ENCODE measurements at places on chromosomes 7 and 10.

GRCh38 chr10:119189811-119190282 is 11.2 kb upstream of the PRDX3 start:
- DNase-seq, result no peak

DNA sequence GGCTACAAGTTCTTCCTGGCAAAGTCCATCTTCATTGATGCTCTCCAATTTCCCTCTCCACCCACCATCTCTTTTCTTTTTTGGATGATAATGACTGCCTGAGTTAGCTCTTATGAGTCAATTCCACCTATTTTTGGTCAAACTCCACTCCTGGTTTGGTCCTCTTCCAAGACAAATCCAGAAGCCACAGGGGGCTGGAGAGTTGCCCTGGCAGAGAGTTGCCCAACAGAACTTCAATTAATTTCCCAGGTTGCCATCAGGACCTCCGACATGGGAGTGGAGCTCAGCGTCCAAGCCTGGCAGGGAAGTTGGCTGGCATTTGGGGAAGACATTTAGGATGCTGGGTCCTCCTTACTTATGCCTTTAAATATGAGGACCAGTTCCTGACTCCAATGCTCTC is 29.2 kb upstream of the KCNMA1 start:
- no peak for DNase-seq

DNA sequence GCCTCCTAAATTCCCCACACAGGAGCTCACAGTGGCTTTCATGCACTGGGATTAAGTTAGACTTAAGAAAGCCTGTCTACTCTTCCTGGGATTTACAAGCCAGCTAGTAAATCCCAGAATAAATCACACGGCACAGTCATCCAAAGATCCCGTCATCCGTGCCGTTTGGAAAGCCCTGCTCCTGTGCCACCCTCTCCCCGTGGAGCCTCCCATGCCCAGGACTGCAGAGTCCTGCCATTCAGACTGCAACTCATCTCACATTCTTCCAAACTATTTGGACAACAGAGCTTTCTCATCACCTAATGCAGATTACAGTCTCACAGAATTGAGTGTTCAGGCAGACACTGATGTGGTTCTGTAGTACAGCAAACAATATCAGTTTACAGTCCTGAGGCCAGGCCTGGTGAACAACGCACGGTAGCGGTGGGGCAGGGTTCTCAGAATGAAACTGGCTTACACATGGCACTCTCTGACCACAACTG is 166.5 kb downstream of the EGFR start:
- no peak for DNase-seq

DNA sequence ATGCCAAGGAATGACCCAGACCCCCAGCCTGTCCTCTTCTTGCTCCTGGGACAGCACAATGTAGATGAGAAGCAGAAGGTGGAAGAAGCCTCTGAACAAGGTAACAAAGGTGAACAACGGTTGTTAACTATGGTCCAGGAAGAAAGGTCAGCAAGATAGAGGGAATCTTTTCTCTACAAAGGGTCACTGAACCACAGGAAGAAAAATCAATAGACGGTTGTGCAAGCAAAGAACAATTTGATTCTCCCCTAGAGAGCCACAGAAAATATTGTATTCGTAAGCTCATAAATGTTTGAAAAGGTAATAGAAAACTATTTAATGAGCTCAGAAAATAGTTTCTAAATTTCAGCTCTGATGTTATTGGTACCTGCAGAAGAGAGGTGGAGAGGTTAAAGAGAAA is 111.3 kb downstream of the ST8SIA6 start:
- DNase-seq, result no peak

GRCh38 chr7:114835303-114835702 is 86.6 kb upstream of the MDFIC start:
- no peak for DNase-seq

GRCh38 chr10:21336476-21337170 is 188.9 kb downstream of the SKIDA1 start:
- no peak for DNase-seq

GRCh38 chr10:85612378-85612775 is 754.2 kb downstream of the GRID1 start:
- no peak for DNase-seq

GRCh38 chr7:28790467-28790866 is 167.7 kb downstream of the TRIL start:
- no peak for DNase-seq

DNA sequence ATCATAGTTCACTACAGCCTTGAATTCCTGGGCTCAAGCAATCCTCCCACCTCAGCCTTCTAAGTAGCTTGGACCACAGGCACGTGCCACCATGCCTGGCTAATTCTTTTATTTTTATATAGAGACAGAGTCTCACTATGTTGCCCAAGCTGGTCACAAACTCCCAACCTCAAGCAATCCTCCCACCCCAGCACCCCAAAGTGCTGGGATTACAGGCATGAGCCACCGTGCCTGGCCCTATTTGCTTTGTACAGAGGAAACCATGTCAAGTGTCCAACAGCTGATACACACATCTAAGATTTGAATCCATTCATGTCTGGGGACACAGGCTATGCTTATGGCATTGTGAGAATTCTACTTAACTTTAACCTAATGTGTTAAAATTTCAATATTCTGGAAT is 29.9 kb upstream of the MPP7 start:
- DNase-seq, result no peak

GRCh38 chr7:131961054-131961680 is 404.7 kb upstream of the PODXL start:
- DNase-seq, result no peak

GRCh38 chr10:2925631-2926030 is 141.7 kb upstream of the PFKP start:
- no peak for DNase-seq

DNA sequence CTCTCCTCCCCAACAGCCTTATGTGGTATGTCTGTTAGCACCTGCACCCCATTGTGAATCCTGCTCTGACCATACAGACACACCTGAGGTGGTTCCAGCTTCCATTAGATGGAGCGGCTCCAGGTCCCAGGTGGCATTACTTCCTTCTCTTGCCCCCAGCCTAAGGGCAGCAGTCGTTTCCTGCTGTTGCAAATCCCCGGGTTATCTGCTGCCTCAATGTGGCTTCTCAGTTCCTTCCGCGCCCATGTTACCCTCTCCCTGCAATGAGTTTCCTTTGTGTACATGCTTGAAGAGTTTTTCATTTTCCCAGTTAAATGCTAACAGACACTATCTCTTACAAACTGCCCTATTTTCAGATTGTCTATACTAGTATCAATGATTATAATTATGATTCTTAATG is 62.8 kb upstream of the PRKCQ start:
- DNase-seq, result no peak

GRCh38 chr7:11650500-11650899 is 181.5 kb downstream of the THSD7A start:
- no peak for DNase-seq

DNA sequence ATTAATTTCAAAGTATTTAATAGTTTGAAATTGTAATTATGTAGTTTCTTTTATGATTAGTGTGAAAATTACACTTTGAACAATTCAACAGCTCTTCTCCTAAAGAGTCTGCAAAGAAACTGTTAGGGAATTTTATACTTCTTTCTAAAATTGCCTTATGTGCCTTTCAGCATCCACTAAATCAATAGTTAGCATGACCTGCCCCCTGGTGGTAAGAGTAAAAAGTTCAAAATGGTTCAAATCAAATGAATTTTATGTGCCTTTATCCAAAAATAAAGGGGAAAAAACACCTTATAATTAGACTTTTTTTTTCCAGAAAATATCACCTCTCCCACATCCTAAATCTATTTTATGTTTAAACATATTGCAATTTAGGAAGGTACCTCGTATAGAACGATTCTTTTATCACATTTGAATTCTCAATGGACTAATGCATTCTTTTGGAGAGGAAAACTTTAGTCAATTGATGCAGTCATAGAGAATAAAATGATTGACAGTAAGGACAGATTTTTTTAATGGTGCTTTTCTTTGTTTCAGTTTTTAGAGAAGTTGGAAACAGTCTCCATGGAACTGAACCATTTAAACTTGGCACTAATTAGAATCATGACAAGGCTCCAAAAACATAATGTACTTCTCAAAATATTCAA is 163.7 kb downstream of the SEMA3D start:
- DNase-seq, result no peak

GRCh38 chr7:30965372-30965771 is 1.6 kb downstream of the GHRHR start:
- DNase-seq, result no peak

DNA sequence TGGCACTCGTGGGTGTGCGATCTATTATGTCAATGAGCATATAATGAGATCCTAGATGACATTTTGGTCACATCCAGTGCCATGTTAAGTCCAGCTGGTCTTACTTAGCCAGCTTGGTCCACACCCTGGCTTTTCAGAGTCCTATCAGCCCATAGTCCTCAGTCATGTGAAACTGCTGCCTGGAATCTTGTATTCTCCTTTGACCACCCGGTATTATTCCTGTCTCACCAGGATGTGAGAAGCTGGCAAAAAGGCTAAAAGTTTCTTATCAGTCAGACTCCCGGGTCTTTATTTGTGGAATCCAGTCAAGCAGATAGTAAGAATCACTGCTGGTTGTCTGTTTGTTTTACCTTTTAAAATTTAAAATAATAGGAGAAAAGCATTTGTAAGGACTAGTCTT is 705.6 kb upstream of the GHITM start:
- no peak for DNase-seq

GRCh38 chr7:55306331-55306730 is 58.8 kb upstream of the LANCL2 start:
- DNase-seq, result no peak

- DNase-seq, result no peak
Measured at GRCh38 chr7:45099891-45100760, 11.4 kb upstream of the NACAD start.

DNA sequence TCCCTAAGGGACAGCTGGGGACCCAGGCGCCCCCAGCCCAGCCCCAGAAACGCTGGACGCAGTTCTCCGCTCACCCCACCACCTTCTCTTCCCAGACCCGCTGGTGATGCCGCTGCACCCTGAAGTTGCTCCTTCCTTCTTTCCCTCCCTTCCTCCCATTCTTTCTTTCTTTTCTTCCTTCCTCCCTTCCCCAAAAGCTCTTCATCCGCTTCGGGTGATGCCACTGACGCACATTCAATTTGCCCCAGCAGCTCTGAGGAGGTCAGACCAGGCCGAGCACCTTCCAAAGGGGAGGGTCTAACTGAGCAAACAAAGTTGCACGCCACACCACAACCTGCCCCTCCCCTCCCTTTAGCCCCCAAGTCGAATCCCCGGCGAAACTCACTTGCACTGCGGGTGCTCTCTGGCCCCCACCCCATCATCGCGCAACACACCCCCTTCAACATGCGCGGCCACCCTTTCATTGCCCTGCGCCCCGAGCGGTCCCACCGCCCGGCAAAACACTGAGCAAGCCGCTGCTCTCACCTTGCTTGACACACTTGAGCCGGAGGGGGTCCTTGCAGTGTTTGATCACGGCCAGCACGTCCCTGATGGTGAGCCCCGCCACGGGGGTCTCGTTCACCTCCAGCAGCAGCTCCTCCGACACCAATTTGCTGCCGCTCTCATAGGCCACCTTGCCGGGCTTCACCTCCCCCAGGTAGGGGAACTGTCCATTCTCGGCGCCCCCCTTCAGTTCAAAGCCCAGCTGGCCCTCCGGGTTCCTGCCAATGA is 787 bp downstream of the MAGI2 start:
- DNase-seq, result no peak

DNA sequence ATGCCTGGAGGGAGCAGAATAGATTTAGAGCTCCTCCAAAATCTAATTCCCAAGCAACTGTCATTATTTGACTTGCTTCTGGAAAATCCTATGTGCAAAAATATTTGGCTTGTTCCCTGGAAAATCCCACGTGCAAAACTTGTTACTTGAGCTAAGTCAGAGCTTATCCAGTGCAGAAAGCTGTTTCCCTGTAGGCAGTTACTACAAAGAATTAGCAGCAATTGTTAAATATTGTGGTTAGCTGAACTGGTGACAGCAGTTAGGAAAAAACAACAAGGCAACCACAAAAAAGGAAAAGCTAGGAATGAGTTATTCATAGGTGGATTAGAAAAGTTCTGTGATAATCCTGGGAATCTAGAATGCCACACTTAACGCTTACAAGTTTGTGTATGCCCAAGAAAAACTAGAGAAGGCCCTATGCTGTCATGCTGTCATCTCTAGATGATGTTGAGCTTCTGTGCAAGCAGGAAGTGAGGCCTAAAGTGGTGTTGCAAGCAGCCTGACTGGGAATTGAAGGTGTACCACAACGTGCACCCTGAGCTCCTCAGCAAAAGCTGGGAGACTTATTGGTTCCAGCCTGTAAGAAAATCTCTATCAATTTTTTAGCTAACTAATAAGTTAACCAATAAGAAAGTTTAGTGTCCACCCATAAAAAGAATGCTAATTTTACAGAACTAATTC is 738.6 kb upstream of the LRRTM3 start:
- no peak for DNase-seq

- no peak for DNase-seq
Measured at GRCh38 chr7:2966466-2967078, 77.1 kb downstream of the CARD11 start.

DNA sequence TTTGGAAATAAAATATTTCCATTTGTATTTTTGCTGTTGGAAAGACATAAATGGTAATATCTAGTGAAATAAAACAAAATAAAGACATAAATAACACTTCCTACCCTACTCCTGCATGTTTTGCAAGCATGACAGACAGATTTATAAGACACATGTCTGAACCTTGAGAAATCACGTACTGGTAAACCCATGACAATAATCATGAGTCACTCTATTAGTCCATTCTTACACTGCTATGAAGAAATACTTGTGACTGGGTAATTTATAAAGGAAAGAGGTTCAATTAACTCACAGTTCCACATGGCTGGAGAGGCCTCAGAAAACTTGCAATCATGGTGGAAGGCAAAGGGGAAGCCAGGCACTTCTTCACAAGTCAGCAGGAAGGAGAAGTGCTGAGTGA is 942.2 kb downstream of the REEP3 start:
- DNase-seq, result no peak

DNA sequence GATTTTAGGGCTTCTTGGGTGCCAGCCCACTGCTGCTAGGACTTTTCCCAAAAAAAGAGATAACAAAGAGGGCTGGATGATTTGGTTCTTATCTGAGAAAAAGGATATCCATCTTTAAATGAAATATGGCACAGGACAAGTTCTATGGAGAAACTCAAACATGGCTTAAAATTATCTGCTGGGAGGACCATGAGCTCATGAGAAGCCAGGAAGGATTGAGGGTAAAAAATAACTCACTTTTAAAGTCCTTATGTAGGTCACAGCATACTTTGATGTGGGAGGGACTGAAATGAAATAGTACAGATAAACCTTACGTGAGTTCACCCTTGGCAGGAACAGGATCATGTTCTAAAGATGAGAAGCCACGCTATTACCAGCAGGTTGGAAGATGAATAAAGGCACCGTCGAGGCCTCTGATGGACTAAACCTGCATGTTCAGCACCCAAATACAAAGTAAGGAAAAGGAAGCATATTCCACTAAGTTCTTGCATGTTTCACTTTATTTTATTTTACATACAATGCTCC is 369.2 kb upstream of the KLF6 start:
- DNase-seq, result no peak

DNA sequence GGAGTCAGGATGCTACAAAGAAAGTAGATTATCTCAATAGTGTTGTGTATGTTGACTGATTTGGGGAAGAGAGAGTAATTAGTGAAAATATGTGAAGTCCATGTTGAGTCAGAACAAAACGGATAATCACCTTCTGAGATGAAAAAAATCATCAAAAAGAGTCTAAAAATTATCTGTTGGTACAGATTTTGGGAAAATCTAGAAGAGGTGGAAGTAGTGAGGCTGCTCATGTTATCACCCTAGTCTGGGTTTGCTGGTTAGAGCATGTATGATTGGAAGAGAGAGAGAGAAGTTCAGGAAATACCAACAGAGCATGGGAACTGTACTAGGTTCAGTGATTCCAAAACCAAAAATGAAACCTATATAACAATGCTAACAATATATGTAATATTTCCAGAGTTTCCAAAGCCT is 12.3 kb downstream of the RPA3 start:
- DNase-seq, result no peak

- no peak for DNase-seq
Measured at GRCh38 chr10:1608851-1609647, 128.3 kb downstream of the ADARB2 start.
